NB4 (cell line): ENCODE measurements at places on chromosomes 2 and 18.

- DNase-seq = no peak
These were observed 67.8 kb upstream of the HDAC4 start for GRCh38 chr2:239468491-239469105.

- no peak for DNase-seq
These were observed 268.4 kb downstream of the TCF4 start for GRCh38 chr18:55319459-55320193.

GRCh38 chr2:69560147-69560482 is 83.4 kb downstream of the AAK1 start:
- DNase-seq = no peak

- DNase-seq = peak; percentile 31
These were observed 881 bp downstream of the PIKFYVE start for GRCh38 chr2:208266936-208267335.

- no peak for DNase-seq
These were observed 131.5 kb downstream of the ZNF516 start for GRCh38 chr18:76363436-76364120.

GRCh38 chr2:159215116-159215515 is 71.4 kb downstream of the WDSUB1 start:
- no peak for DNase-seq

- DNase-seq = no peak
These were observed 127.8 kb downstream of the AGPS start for GRCh38 chr2:177520324-177520723.

DNA sequence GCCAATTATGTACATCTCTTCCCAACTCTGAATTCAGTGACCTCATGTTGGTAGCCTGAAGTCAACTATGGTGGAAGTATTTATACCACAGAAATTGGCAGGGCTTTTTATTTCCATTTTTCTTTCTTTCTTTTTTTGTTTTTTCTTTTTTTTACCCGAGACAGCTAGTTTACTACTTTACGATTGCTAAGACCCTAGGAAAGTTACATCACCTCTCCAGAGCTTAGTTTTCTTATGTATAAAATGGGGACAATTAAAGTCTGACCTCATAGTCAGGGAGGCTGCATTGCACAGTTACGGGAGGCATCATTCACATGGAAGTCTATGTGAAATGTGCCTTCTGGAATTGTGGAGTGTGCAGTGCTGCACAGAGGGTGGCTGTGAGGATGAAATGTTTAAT is 194.3 kb downstream of the MTX2 start:
- DNase-seq = no peak

GRCh38 chr18:47113796-47114540 is 36.3 kb downstream of the HDHD2 start:
- DNase-seq = no peak

DNA sequence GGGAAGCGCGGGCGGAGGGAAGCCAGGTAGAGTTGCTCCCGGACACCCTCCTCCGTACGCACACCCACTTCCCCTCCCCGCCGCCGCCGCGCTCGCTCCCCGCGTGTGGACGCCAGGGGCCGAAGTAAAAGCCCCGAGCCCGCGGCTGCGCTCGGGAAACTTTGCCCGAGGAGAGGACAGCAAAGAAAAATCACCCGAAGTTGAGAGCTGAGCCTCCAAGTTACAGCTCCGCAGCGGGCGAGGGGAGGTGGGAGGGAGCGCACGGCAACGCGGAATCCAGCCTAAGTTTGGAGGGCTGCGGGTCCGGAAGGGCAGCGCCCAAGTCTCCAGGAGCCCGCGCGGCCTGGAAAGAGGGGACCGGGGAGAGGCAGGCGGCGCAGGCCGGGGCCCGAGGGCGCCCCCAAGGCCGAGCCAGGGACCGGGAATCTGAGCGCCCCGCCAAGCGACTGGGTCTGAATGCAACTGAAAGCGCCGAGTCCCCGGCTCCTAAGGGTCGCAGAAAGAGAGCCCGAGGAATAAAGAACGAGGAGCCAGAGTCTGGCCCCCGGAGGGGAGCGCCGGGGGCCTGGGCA is 706 bp upstream of the BCL11A start:
- peak; percentile 79 for DNase-seq

DNA sequence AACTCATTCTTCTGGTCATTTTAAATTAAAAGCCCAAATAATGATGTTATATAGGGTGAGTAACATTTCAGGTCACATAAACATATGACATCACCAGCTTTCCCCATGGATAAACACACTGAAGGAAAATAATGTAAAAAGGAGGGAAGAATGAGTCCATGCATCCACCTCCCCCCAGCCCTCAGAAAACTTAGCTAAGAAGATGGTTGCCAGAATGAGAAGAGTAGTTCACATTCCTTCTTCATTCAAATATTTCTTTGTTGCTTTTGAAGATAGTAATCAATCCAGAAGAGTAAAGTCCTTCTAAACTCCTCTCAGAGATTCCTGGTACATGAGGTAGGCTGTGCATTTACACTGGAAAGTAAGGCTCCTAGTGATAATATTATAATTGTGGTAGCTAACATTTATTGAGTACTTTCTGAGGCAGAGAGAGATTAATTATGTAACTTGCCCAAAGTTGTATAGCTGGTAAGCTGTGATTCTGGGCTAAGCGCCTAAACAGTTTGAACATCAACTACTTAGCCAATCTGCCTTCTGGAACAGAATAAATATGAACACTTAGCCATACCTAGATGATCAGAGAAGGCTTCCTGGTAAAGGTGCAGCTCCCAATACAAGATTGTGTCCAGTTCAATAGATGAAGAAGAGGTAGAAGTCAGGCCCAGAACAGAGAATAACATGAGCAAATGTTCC is 256.7 kb upstream of the FN1 start:
- DNase-seq = no peak

GRCh38 chr2:102895376-102895775 is 133.5 kb downstream of the TMEM182 start:
- peak; percentile 92 for DNase-seq

DNA sequence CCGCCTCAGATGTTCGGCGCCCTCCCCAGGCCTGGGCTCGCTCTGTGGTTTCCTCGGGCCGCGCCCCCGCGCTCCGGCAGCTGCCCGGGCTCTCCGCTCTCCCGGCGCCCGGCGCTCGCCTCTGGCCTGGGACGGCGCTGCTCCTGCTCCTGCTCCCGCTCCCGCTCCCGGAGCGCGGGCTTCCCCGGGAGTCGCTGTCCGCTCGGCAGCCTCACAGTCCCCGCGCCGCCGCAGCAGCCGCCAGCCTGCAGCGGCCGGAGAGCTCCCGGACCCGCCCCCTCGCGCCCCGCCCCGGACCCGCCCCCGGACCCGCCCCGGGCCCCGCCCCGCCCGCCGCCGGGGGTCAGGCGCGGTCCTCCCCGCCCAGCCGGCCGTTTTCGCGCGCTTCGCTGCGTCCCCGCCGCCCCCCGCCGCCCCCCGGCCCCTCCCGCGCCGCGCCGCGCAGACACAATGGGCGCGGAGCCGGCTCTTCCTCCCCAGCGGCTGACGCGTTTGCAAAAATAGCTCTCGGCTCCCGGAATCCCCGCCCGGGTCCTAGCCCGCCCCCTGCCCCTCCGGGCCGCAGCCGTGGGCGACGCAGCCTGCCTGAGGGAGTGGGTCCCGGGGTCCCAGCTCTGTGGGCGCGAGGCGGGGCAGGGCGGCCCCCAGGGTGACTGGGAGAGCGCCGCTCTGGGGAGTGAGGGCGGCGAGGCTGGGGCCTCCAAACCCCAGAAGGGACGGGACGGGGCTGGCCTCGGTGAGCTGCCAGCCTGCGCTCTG is at the start of gene ARL4C:
ARL4C (minus strand) TSS at position 247 of the 759 bp plus-strand sequence. CDS start 495 bp downstream, outside the sequence.
- DNase-seq = no peak

GRCh38 chr2:231341100-231341499 is 54.4 kb upstream of the B3GNT7 start:
- no peak for DNase-seq

DNA sequence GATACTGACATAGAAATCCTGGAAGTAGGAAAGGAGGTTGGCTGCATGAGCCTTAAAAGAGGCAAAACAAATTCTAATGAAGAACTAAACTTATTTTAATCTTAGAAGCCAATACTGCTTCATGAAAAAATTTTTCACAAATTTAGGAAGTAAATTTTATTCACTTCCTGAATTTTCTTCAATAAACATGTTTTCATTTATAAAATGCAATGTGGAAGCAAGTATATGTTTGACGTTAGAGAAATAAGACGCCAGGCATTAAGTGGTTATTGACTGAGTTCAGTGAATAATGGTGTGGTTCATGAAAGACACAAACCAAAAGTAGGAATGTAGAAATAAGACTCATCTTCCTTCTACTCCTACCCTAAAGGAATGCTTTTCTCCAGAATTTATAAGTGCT is 136.4 kb downstream of the USP34 start:
- DNase-seq = no peak

DNA sequence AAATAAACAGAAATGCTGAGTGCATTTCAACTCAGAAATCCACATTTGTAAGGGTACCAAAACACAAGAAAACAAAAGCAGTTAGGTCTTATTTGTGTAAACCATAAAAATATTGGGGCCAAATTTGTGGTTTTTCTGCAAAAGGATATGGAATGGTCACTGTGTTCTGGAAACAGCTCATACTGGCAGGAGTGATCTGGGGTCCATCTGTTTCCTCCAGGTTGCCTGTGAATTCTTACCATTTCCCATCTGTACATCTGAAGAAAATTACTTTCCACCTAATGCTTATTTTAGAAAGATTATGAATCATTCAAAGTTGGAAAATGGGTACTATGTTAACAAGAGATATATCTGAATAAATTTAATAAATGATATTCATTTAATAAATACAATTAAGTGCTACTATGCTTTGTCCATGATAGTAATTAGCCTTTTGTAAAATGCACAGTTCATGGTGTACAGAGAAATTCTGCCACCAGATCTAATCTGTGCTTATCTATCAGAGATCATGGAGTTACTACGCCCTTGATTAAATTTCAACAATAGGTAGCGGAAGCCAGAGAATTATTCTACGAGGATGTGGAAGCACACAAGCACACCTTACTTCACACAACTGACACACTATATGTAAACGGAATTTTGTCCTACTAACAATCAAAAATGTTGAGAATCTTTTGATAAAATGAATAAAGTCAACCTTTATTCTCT is 10.9 kb downstream of the ALS2 start:
- DNase-seq = no peak

- DNase-seq = no peak
These were observed 70.6 kb upstream of the RAB6C start for GRCh38 chr2:129908721-129909373.

- no peak for DNase-seq
These were observed 15.1 kb upstream of the CYP27C1 start for GRCh38 chr2:127235082-127235702.

DNA sequence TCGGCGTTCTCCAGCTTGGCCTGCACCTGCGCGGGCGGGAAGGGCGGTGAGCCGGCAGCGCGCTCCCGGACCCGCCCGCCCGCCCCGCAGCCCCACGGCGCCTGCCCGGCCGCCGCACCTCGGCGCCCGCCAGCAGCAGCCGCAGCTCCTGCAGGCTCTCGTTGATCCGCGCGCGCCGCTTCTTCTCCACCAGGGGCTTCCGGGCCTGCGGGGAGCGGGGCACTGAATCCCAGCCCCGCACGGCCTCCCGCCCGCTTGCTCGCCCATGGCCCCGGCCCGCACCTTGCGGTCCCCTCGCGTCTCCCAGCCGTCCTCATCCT is 335 bp downstream of the HES6 start:
- no peak for DNase-seq

DNA sequence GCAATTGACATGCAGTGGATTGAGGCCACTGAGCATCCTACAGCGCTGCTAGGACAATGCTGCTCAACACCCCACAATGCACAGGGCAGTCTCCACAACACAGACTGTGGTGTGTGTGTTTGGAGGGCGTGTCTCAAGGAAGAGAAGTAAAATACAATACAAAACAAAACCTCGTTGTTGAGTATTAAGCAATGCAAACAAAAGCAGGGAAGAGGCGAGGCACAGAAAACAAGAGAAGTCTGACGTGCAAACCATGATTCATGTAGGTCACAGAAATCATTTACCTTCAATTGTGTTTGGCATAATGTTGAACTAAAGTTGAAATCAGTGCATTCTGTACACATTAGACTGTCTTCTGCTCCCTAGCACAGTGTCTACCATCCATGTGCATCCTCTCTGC is 260.9 kb downstream of the PHLPP1 start:
- DNase-seq = no peak

DNA sequence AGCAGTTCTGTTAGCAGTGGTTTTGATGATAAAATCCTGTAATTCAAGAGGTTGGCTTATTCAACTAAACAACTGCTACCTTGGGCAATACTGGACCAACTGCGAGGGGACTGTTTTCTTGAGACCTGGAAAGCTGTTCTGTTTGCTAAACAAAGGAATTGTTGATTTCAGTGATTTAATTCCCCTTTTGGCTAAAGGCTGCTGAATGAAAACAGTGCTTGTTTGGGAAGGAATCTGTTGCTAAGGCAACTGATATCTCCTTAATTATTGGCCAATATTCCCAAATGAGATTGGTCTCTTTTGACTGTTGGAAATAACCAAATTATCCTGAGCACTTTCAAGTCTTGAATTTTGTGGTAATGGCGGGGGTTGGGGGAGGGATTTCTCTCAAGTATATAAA is 136.8 kb downstream of the CAMKMT start:
- no peak for DNase-seq

GRCh38 chr2:15636972-15637785 is 45.5 kb downstream of the DDX1 start:
- peak; percentile 75 for DNase-seq

- no peak for DNase-seq
These were observed 33.2 kb upstream of the AGAP1 start for GRCh38 chr2:235460548-235461047.

DNA sequence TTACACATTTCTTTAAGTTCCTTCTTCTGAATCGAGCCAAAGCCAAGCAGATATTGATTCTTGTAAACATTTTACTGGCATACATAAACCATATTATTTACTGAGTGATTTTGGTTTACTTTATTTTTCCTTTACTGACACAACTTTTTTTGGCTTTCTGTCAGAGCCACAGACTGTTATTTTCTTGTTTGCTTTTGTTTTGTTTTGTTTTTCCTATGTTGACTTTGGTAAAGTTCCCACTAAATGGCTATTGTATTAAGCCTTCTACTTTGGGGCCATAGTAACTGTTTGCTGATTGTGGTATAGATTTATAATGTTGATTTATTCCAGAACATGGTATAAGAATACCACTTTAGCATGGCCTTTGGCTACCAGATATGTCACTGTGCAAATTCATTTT is 419.4 kb downstream of the DCDC2C start:
- DNase-seq = no peak

DNA sequence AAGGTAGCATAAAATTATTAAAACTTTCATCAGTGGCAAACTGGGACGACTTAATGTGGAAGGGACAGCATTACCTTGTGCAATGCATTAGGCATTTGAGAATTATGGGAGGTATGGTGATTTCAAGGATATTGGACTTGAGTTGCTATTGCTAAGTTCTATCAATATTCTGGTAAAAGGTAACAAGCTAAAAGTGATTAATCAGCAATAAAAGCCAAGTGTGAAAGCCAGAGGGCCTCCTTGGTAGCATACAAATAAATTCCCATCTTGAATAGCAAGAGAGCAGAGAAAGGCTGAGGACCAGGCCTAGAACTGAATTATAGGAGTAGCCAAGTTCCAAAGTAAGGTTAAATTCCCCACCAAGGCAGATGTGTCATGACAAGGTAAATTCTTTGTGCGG is 74.2 kb upstream of the KCNH7 start:
- DNase-seq = no peak

GRCh38 chr18:60060026-60060425 is 160.2 kb downstream of the PMAIP1 start:
- no peak for DNase-seq
